Effector CD4-positive, alpha-beta T cell (primary cell): ENCODE measurements at places on chromosomes 3 and 15.

GRCh38 chr3:18247776-18248310 lies 177.3 kb downstream of the SATB1 start:
- no peak for DNase-seq

DNA sequence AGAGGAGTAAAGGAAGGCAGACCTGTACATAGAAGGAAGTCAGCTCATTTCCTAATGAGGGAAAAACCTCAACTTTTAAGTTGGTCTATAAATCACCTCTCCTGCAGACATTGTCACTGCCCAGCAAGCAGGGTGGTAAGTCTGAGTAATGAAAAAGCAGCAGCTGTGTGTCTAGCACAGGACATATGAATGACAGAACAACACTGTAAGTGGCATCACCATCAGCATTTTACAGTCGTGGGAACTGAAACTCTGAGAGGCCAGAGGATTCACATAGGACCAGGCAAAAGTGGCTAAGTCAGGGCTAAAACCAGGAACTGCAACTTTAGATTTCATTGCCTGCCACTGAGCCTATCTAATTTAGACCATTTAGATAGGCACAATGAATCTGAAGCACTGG lies 235.6 kb downstream of the CLSTN2 start:
- DNase-seq: no peak

GRCh38 chr3:114144909-114145688 lies 33.8 kb downstream of the DRD3 start:
- no peak for DNase-seq

- DNase-seq: peak; percentile 68
Measured at GRCh38 chr3:194344012-194344411, 7.1 kb downstream of the CPN2 start.

DNA sequence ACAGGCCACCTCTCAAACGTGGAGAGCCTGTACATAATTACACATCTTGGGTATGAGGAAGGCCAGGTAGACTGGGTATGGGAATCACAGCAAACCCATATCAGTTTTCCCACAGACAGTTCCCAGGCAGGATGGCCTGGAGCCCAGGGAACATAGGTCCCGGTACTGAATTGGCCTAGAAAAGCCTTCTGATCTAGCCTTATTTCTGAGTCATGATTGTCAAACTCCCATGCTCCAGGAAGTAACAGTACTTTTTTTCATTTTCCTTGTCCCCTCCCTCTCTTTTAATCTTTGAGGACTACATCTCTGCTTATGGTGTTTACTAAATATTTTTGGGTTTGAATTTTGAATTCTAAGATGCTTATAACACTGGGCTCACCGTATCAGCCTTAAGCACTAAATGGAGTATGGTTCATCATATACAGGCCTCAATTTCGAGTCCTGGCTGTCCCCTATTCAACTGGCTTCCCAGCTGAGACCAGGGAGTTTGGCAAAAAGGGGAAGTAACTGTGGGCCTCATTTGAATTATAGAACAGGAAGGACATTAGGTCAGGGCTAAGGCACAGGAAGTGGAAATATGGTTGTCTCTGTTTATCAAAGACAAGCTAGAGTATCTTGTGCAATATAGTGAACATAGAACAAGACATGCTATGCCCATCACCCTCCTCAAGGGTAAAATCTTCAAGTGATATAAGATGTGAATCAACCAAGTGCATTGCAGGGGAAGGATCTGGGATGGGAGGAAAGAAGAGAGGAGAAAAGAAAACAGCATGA lies 494.6 kb downstream of the NTRK3 start:
- no peak for DNase-seq

- DNase-seq: no peak
Measured at GRCh38 chr3:22986958-22987357, 216.2 kb upstream of the UBE2E2 start.

DNA sequence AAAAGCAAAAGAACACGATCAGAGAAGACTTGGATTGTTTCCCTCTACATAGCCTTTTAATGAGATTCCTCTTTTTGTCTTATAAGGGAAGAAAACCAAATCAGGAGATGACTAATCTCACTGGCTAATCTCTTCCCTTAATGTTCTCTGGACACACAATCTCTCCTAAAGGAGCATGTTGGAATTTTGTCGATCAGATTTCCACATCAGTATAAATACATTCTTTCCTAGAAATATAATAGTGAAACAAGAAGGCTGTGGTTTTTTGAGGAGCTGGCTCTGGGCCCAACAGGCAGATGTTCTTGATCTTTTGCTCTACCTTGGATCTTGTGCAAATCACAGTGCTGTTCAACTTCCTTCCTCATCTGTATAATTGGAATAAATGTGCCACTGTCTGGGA lies 94.0 kb downstream of the GTPBP8 start:
- no peak for DNase-seq

DNA sequence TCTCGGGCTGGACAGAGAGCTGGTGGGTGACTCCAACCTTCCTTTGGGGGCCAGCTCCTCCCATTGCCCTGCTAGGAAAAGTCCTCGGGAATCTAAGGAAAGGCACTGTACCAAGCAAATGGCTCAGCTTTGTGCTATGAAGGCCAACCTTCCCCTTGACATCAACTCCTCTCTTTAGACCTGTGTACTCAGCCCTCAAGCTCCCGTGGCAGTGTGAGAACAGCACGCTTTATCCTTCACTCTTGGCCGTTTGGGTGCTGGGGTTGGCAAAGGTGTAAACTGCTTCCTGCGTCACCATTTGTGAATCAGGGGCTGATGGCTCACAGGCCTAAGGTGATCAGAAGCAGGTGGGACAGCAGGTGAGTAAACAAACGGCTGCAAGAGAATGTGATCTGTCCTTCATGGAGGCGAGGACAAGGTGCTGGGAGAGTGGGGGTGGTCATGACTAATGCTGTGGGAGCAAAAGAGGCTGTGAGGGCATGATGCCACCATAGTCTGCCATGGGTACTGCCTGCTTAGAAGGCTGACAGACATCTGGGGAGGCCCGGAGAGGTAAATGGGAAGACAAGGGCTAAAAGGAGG lies 165.2 kb upstream of the TPM1 start:
- DNase-seq: no peak

DNA sequence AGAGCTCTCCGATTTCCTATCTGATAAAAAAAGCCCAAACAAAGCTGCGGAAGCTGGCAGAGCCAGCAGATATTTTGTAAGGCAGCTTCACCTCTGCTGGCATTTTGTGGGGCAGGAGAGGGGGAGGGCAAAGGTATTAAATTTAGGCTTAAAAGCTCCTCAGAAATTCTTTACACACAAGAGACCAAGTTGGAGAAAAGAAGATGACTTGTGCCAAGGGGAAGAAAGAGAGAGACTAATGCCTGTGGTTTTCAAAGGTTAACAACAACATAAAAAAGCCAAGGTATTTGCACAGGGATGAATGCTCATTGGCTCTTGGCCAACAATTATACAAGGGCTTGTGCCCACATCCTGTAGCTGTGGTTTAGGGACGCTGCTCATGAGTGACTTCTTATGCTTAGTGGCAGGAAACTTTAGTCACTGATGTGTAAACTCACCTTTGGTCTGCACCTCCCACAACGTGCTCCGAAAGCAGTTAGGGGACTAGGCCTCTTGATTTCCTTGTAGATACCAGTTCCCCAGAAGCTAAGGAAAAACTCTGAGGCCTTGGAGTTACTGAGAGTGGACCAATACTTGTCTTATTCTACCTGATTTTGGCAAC lies 152.9 kb downstream of the TPRG1 start:
- peak; percentile 75 for DNase-seq

DNA sequence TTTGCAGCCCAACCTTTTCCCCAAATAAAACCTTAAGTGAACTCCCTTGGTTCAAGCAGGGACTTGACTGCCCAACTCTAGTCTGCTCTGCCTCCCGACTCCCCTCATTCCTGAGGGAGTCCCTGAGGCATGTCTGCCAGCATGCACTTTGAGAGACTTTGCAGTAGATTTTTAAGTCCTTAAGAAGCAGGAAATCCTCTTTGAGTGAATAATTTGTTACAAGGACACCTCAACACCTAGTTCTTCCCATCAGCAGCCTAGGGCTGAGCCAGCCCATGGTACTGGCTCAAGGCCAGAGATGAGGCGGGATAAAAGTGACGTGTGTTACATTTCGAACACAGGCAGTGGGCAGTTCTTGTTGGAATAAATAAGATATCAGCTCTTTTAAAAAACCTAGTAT lies 204.3 kb upstream of the SLC2A2 start:
- DNase-seq: no peak

DNA sequence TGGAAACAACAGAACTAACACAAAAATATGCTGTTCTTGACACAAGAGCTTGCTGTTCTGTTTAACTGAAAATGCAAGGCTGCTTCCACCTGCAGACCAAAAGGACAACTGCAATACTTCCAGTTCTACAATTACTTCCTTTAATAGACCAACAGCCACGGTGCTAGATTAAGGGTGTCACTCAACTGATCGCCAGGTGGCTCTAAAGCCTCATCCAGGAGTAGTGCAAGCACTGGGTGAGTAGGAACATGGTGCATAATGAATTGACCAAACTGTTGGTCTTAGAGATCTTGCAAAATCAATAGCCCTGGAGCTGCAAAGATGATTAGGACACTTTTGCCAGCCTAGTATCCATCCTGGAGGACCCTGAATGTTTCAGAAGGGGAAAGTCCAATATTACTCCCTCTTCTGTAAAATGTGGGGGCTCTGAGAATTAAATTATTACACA lies 3.6 kb upstream of the CLDN16 start:
- no peak for DNase-seq

DNA sequence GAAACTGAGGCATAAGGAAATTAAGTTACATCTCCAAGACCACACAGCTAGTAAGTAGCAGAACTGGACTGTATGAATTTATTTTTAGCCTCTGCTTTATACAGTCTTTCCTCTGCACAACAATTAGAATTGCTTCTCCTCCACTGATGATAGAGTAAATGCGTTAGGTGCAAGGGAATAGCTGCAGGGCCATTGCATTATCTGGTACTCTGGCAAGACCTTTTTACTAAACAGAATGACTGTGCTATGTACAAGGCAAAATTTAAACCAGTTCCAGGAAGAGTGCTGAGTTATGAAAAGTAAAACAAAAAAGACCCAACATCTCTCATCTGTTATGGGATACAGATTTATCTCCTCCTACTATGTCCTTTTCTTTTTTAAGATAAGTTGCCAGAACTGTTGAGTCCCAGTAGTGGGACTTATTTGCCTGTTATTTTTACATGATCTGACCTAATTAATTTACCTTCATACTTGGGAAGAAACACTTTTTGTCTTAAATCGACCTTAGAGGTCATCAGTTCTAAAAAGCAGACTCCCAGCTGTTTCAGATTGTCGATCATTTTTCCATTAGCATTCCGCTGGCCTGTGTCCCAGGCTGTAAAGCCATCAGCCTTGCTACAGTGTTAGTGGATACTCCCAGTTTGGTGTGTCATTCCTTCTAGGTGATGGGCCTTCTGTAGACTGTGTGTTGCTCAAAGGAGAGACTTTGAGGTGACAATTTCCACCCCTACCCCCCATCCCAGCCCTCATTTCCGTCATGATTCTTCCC lies 147.5 kb upstream of the NUDT16 start:
- DNase-seq: no peak

DNA sequence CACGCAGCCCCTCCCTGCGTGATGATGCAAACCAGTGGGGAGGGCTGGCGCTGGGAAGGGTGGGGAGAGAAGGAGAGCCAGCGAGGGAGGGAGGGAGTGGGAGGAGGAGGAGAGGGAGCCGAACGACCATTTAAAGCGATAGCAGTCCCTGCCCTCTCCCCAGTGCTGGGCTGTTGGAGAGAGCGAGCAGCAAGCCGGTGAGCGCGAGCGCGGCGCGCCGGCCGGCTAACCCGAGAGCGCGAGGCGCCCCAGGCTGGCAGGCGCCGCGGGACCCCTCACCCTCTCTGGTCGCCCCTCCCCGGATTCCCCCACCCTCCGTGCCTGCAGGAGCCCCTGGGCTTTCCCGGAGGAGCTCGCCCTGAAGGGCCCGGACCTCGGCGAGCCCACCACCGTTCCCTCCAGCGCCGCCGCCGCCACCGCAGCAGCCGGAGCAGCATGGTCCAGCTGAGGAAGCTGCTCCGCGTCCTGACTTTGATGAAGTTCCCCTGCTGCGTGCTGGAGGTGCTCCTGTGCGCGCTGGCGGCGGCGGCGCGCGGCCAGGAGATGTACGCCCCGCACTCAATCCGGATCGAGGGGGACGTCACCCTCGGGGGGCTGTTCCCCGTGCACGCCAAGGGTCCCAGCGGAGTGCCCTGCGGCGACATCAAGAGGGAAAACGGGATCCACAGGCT lies at the start of gene GRM7:
GRM7 (plus strand) TSS at position 162 of the 671 bp plus-strand sequence.
- no peak for DNase-seq

GRCh38 chr3:167102071-167102470 lies 278.0 kb downstream of the ZBBX start:
- DNase-seq: no peak

DNA sequence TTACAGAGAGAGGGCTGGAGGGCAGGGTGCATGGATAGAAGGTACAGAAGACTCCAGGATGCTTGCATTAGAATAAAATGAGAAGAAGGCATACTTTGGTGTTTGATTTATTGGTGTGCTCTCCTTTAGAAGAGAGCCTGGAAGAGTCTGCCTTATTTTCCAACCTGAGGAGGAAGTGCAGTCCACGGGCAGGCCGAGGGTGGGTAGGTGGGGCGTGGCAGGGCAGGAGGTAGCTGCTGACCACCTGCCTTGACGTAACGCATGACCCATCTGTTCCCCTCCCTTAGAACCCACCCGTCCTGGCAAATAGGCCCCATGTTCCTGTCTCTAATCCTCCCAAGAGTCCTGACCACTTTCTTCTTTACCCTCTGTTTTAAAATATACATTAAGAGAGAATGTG lies 222.3 kb upstream of the LYSMD4 start:
- no peak for DNase-seq

DNA sequence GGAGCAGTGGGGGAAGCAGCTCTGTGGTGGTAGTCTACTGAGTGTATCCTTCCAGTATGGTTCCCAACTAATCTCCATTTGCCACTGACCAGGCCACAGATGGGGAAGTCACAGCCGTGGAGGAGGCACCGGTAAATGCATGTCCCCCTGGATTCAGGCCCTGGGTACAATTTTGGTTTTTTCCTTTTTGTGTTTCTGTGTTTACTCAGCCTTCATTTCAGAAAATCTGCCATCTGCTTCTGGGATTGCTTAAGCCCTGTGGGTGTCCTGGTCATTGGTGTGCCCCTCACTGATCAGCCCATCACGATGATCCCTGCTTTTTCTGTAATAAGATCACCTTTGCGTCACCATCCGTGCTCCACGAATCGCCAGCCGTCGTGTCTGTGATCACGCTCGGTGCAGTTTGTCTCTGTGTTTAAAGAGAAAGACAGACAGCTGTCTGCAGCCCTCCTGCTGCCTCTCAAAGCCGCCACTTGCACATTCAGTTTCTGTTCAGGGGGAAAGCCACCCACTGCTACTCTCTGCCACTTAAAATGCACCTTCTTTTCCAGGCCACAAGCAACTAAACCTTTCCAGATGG lies 68.9 kb downstream of the DNASE1L3 start:
- DNase-seq: no peak

GRCh38 chr15:81398910-81399551 lies 25.0 kb upstream of the TMC3 start:
- DNase-seq: no peak

DNA sequence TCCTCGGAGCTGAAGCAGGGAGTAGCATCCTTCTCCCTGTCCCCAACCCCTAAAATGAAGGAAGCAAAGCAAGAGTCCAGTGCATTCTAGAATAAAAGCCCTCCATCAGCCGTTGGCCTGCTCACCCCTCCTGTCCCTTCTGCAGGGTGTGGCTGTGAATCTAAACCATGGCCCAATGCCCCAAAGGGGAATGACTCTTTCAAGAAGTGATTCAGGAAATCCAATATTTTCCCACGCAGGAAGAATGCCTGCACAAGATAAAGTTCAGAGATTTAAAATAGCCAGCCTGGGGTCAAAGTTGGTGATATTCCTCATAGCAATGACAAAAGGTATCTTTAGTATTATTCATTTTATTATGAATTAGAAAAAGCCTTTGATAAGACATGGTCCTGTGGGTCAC lies 38.5 kb downstream of the SLCO2A1 start:
- DNase-seq: no peak

GRCh38 chr3:50623840-50624474 lies 7.0 kb downstream of the MAPKAPK3 start:
- no peak for DNase-seq
